ENCODE measurements at places on chromosomes 5 and 9.

DNA sequence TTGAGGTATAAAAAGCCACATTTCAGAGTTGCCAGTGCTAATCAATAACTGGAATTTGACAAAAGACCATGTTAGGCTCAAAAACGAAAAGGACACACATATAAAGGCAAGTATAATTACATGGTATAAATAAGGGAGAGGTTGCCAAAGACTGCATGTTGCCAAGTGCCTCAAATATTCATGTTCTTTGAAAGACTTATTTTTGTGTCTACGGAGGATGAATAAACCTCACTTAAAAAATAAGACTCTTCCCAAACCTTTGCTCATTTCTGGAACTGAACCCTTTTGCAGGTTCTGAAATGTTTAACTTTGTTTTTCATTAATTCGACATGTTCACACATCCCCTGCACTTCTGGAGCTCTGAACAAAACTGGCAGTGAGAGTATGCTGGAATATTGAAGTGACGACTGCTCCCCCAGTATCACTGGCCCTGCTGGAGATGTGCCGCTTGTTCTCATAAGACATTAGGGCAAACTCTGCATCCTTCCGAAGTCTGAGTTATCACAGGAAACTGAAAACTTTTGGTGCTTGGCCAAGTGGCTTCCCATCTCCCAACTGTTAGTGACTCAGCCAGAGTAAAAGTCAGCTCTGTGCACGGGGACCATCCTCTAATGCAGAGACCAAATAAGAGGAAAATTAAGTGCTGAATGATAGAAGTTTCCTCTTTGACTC is 336.8 kb downstream of the GLIS3 start:
- DNase-seq, result no peak

DNA sequence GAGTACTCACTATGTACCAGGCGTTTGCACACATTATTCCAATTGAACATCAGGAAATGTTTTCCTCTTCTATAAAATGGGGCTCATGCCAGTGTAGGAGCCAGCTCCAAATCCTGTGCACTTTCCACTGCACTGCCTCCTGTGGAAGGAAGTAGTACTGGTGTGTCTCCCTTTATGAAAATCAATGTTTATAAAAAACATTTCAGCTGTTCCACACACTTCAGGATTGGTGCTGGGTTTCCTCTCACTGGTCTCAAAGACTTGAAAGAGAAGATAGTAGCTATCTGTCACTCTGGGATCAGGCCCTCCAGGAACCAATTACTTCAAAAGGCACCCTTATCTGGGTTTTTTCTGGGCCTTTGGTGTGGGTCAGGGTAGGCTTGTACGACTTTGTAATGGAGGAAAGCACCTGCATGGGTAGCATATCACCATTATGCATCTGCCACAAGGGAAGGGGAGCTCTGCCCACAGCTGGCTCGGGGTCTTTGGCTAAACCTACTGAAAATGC is 32.5 kb downstream of the RAB14 start:
- no peak for DNase-seq

- no peak for DNase-seq
Observed at GRCh38 chr9:34490360-34490759, 31.8 kb downstream of the DNAI1 start.

DNA sequence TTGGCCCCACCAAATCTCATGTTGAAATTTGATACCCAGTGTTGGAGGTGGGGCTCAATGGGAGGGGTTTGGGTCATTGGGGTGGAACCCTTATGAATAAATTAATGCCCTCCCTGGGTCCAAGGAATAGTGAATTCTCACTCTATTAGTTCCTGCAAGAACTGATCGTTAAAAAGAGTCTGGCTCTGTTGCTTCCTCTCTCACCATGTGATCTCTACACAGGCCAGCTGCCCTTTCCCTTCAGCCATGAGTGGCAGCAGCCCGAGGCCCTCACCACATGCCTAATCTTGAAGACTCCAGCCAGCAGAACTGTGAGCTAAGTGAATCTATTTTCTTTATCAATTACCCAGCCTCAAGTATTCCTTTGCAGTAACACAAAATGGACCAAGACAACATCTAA is 106.0 kb downstream of the CAAP1 start:
- DNase-seq, result no peak

DNA sequence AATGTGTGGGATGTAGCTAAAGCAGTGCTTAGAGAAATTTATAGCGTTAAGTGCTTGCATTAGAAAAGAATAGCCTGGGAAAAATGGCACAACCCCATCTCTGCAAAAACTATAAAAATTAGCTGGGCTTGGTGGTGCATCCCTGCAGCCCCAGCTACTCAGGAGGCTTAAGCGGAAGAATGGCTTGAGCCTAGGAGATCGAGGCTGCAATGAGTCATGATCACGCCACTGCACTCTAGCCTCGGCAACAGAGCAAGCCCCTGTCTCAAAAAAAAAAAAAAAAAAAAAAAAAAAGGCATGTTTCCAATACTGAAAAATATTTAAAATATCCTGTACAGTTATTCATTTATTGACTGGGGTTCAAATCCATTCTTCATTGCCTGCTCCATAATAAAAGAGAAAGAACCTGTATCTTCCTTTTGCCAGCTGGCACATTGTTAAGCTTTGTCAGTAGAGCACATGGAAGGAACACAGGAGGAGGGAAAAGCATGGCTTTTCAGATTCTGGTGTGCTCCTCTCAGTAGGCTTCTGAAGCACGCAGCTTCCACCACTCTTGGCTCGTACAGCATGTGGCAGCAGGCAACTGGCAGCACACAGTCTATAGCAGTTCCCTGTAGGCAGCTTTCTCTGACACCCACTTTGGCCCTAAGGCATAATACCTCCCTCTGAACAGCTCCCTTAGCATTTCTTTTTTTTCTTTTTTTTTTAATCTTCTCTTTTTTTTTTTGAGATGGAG is 73.5 kb downstream of the TRIM36 start:
- DNase-seq, result no peak

- DNase-seq, result no peak
Observed at GRCh38 chr9:123820139-123820538, 109.8 kb downstream of the DENND1A start.

GRCh38 chr5:116456036-116456435 is 118.6 kb downstream of the SEMA6A start:
- no peak for DNase-seq

DNA sequence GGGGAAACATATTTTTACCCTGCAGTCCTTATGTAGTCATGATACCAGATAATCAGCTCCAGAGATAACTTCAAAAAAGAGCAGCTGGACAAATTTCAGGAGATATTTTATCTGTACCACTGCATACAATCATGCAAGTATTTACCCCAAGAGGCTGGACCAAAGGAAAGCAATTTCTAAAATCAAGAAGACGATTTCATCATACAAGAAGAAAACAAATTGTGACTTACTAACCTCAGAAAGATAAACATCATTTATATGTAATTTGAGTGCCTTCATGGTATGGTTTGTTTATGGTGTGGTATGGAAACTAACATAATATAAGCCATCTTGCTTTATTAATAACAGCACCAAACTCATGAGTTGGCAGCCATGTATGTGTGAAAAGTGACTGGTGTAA is 603.6 kb downstream of the PSAT1 start:
- DNase-seq, result no peak

- DNase-seq, result no peak
Observed at GRCh38 chr5:110019780-110020179, 330.1 kb downstream of the MAN2A1 start.

DNA sequence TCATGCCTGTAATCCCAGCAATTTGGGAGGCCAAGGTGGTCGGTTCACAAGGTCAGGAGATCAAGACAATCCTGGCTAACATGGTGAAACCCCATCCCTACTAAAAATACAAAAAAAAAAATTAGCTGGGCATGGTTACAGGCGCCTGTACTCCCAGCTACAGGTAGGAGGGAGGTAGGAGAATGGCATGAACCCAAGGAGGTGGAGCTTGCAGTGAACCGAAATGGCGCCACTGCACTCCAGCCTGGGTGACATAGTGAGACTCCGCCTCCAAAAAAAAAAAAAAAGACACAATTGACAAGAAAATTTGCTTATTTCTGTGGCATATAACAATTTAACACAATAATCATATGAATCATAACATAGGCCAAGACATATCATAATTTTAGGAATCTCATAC is 35.3 kb upstream of the ZNF131 start:
- DNase-seq, result no peak

DNA sequence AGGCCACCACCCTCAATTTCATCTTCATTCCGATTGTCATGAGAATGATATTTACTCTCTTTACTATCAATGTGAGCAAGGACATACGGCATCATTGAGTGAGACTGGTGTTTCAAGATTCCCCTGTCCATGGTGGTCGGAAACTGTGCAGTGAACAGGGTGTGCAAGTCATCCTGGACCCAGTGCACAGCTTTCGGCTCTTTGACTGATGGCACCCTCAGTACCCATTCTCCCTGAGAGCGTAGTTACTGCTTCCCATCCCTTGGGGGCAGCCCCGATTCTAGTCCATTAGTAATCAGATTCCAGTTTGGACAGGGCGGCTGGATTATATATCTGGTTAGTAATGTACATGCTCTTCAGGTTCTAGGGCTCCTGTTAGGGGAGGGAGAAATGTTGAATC is 61.7 kb upstream of the SUB1 start:
- DNase-seq, result no peak

DNA sequence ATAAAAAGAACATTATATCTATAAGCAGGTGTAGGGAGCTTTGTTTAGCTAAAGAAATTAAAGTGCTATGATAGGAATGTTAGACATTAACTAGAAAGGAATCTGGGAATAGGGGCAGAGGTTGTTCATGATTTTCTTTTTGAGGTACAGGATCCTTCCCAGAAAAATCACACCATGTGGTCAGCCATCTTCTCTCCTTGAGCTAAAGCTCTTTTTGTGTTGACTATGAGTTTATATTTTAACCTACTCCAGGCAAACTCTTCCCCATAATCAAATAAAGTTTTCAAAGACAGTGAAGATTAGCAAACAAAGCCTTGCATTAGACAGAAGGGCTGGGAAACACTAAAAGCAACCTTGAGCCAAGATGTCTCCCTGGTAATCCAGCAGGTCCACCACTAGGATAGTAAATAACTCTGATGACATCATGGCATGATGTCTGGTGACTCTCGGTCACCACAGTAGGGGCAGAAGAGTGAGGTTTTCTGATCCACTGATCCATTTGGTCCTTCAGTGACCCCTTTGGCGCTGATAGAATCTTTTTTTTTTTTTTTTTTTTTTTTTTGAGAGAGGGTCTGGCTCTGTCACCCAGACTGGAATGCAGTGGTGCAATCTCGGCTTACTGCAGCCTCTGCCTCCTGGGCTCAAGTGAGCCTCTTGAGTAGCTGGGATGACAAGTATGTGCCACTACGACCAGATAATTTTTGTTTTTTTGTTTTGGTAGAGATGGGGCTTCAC is 30.6 kb upstream of the IL6ST start:
- no peak for DNase-seq

All from NCI-H510A treated with DMSO at 0.1 percent for 48 hours (cell line).